ENCODE measurements at places on chromosomes 4 and X.

DNA sequence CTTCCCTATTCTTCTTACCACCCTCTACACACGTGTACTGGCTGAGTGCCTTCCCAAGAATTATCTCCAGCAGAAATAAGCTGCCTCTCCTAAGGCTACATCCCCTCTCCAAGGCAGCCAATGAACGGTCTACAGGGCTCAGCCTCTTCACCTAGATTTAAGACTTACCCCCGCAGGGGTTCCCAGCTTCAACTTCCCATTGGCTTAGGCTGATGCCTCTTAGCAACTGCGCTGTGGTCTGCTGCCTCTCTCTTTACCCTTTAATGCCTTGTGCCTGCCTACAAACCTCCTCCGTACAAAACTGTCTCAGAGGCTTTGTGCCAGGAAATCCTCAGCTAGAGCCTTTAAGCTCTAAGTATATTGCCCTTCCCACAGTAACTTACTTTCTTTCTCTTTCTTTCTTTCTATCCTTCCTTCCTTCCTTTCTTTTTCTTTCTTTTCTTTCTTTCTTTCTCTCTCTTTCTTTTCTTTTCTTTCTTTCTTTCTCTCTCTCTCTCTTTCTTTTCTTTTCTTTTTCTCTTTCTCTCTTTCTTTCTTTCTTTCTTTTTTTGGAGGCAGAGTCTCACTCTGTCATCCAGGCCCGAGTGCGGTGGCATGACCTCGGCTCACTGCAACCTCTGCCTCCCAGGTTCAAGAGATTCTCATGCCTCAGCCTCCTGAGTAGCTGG is 15.1 kb upstream of the PIGA start:
- no peak for DNase-seq

GRCh38 chrX:74431797-74432196 is 10.5 kb downstream of the SLC16A2 start:
- DNase-seq: no peak

GRCh38 chr4:166078383-166078782 is 205.3 kb downstream of the TLL1 start:
- DNase-seq: peak; percentile 32

GRCh38 chr4:176789955-176790354 is 2.8 kb downstream of the VEGFC start:
- DNase-seq: peak; percentile 94

DNA sequence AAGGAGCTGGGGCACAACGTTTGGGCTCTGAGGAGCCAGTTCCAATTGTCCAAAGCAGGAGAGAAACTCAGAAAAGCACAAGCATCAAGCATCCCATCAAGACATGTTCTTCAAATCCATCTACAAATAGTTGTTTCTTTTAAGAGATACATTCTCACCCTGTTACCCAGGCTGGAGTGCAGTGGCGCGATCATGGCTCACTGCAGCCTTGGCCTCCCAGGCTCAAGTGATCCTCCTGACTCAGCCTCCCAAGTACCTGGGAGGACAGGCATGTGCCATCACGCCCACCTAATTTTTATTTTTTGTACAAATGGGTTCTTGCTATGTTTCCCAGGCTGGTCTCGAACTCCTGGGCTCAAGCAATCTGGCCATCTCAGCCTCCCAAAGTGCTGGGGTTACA is 18.1 kb downstream of the NELFA start:
- DNase-seq: no peak

- DNase-seq: peak; percentile 64
Measured at GRCh38 chrX:140467211-140467610, 37.7 kb downstream of the SOX3 start.

DNA sequence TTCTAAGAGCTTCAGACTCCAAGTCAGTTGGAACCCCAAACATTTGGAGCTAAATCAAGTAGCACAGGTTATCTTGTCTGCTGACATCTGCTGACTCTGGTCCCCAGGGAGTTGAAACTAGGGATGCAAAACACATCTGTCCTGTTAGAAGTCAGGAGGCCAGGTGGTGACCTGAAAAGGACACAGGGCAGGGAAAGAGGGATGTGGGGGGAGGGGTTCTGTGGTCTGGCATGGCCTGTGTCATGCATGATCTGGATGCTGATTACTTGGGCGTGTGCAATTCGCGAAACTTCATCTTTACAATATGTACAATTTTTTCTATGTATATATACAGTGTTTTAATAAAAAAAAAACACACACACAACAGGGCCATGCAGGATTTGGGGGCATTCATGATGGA is 55.3 kb downstream of the FHDC1 start:
- no peak for DNase-seq

DNA sequence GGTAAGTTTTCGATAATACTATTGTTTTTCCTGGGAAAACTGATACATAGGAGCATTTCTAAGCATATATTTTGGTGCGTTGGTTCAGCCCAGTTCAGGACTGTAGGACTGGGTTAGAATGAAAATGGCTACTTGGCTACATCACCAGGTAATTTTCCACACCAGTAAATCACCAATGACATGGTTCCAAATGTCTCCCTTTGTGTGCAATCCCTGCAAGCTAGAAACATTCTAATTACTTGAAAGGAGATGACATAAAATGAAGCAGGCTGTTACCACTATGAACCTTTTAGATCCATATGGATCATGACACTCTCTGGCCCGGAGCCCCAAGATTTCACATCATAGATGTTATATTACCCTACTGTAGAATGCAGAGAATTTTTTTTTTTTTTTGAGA is 577.4 kb upstream of the FTHL17 start:
- no peak for DNase-seq

- DNase-seq: no peak
Measured at GRCh38 chrX:113548308-113549015, 707.8 kb upstream of the AMOT start.

DNA sequence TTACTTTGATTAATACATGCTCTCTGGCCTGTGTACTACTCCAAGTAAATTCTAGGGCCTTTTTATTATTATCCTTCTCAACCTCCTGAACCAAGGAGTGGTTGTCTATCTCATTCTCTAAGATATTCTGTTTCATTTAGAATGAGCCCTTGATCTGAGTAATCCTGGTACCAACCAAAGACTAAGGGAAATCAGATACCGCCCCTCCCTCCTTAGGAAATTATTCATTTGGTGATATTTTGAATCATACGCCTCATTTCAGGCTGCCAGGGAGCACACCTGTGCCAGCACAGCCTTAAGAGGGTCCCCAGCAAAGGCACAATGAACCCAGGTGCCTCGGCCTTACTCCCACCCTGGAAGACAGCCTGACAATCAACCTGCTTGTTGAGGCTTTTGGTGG is 73.2 kb upstream of the STARD8 start:
- no peak for DNase-seq

DNA sequence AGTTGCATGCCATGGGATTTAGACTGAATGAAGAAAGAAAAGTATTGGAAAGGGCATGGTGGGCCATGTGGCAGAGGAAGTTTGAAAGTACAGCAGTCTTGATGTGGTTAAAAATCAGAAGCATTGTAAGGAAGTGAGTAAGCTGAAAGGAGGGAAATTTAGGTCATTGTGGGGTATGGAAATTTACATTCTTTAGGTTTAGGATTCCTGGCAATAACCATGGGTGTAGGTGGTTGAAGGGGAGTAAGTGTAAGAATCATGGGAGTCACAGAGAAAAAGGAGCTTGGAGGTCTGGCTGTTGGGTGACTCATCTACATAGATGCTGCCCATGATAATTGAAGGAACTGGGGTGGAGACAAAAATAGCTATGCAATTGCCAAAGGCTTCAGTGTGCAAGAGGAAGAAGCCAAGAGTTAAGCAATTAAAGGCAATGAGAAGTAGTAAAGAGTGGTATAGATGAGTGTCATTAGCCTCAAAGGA is 243.8 kb upstream of the LDB2 start:
- DNase-seq: peak; percentile 94

DNA sequence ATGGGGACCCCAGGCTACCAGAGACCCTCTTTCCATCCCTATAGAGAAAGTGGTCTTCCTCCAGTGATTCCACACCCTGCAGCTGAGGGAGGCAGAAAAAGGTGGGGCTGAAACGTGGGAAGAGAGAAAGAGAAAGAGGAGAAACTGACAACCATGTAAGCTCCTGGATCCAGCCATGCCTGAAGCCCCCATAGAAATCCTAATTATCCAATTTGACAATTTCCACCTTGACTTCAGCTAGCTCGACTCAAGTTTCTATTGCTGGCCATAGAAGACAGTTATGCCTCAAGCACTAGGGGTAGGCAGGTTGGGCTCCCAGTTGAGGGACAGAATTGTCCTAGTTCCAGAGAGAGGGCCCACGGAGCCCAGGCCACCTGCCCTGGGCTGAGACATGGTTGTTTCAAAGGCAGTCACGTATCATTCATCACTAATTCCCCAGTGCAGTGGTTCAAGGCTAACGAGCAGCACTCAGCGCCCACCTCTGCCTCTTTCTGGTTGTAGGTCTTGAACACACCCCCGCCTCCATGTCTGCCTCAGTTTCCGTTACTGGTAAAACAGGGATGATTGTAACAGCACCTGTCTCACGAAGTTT is 39.8 kb upstream of the ASMTL start:
- DNase-seq: no peak

- no peak for DNase-seq
Measured at GRCh38 chr4:182969651-182970279, 52.6 kb upstream of the DCTD start.

- peak; percentile 54 for DNase-seq
Measured at GRCh38 chr4:140152751-140153418, 1.1 kb downstream of the MAML3 start.

DNA sequence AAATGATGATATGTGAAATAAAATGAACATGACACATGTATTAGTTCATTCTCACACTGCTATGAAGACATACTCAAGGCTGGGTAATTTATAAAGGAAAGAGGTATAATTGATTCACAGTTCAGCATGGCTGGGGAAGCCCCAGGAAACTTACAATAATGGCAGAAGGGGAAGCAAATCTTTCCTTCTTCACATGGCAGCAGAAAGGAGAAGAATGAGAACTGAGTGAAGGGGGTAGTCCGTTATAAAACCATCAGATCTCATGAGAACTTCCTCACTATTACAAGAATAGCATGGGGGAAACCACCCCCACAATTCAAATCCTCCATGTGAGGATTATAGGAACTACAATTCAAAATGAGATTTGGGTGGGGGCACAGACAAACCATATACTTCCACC is 243.9 kb upstream of the GYPA start:
- no peak for DNase-seq

DNA sequence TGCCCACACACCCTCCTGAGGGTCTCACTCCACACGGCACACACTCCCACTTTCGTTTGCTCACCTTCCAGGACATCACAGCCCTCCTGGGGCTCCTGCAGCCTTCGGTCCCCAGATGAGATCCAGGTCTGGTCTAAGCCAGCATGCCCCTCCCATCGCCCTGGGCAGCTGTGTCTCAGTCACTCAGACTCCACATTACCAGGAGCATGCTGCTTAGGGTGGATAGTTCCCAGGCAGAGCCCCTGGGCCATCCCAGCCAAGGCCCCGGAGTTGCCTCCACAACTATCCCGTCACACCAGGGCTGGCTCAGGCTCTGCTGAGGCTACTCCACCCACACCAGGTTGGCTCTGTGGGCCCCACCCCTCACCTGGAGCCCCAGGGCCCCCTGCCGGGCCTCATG is 50.4 kb upstream of the PSAPL1 start:
- DNase-seq: no peak

DNA sequence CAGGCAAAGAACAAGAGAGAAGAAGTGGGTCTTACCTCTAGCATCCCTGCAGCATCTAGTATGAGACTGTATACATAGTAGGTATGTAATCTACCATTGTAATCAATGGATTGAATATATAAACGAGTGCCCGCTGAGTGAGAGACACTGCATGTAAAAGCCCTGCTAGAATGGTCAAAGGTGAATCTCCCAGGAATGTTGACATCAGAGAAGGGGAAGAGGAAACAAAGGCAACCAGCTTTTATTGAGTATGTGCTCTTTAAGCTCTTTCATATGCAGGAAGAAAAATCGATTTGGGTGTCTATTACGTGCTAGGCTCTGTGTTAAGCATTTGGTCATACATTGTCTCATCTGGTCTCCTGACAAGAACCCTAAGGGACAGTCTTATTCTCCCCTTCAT is 91.9 kb upstream of the KLHL13 start:
- no peak for DNase-seq

DNA sequence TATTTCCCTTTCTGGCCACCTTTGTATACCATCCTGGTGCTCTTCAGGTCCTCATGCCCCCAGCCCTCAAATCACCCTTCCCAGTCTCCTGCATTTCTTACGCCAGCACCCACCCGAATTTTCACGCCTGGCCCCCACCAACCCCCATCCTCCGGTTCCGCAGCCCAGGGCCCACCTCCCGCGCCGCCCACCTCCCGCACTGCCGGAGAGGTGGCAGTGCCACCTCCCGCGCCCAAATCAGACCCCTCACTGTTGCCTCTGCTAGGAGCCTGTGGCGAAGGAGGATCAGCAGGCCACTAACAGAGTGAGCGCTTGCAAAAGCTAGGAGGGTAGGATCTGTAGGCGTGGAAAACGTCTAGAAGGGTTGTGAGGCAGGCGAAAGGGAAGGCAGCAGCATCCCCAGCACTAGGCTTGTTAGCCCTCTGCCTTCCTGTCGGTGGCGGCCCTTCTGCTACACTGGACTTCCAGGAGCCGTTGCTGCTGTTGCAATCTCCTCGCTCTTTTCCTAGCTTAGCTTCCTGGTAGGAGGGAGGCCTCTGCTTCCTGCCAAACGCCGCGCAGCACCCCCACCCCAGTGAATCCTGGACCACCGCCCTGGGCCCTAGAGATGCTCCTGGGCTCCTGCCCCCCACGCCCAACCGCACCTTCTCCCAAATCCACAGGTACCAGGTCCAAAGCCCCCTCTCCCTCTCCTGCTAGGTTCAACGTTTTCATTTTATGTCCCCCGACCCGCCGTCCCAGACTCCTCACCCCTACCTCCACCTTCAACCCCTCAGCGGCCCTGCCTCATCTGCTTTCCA is 51.0 kb downstream of the SPIN2B start:
- DNase-seq: no peak

GRCh38 chr4:8262637-8263322 is 6.8 kb upstream of the HTRA3 start:
- DNase-seq: no peak

GRCh38 chr4:146654687-146655520 is 16.2 kb downstream of the POU4F2 start:
- no peak for DNase-seq

DNA sequence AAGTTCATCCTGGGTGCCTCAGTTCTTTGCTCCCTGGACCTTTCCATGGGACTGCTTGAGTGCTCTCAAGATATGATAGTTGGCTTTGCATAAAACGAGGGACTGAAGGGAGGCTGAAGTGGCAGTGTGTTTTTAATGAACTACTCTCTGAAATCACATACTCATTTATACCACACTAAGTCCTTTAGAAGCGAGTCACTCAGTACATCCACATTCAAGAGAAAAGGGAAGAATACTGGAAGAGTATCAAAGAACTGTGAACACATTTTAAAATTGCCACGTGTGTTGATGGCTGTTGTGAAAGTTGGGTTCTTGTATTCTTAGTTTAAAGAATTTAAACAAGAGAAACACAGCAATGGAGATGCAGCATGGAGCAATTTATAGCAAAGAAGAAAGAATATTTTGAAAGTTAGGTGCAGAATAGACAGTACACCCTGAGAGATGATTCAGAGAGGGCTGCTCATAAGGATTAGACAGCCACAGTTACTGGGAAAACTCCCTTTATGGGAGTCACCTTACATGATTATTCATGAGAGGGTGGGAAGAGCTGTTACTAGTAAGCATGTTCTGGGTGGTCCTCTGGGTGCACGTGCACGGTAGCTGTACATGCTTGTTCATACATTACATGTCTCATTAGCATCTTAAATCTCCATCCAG is 380.7 kb downstream of the ADGRL3 start:
- DNase-seq: peak; percentile 35

Data from ELR (cell line).